ENCODE measurements at places on chromosomes 4 and X. TPM values are rescaled to one million over a fixed set of nuclear protein-coding genes. Genes with fewer than 3 reads are reported as not detected.

DNA sequence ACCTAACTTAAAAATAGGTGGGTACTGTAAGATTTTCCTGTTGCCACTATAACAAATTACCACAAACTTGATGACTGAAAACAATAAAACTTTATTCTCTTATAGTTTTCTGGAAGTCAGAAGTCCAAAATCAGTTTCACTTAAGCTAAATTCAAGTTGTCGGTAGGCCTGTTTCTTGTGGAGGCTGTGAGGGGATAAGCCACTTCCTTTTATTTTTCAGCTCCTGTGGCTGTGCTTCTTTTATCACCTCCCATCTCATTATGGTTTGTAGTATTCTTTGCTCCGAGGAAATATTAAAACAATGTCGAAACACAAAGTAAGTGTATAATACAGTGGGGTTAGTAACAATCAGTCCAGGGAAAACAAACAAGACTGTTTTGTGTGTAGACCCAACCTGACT, 610.5 kb upstream of the TECRL start:
- no peaks in the 10 kb centered on the region for H3K27me3 ChIP-seq
- DNase-seq = no peak
- no peak overlapping the region for H3K27ac ChIP-seq

DNA sequence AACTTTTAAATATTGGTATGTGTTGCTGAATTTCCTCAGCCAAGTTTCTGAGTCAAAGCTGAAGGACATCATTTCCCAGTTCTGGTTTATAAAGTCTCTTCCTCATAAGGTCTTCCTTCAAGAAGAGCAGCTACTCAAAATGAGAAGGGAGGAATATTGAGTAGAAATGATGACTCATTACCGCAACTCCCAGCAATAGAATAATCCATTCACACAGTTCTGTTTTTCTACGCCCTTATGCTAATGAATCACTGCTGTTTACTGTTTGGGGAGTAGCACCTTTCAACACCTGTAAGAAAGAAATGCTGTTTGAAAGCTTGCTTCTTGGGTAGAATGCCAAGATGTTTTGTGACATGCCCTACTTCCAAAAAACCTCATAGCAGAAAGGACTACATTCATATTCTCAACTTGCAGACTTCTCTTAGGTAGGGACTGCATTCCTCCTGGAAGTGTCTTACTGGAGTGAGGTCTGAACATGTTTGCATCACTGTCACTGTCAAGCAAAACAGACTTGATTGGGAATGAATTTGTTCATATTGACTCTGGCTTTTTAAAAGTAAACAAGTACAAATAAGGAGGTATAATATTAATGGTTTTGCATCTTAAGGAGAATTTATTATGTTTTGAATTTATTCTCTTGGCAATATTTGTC, 147.2 kb upstream of the BANK1 start:
- no peaks in the 10 kb centered on the region for H3K27me3 ChIP-seq
- no peak for DNase-seq
- H3K4me1 ChIP-seq = no peaks in the 10 kb centered on the region

- peaks cover 14% of the 10 kb centered on the region for H3K4me1 ChIP-seq
- H3K27ac ChIP-seq = no peak overlapping the region
- DNase-seq = no peak
- no peaks in the 10 kb centered on the region for H3K27me3 ChIP-seq
These were observed 48.3 kb downstream of the RAI2 start for GRCh38 chrX:17812763-17813162.

DNA sequence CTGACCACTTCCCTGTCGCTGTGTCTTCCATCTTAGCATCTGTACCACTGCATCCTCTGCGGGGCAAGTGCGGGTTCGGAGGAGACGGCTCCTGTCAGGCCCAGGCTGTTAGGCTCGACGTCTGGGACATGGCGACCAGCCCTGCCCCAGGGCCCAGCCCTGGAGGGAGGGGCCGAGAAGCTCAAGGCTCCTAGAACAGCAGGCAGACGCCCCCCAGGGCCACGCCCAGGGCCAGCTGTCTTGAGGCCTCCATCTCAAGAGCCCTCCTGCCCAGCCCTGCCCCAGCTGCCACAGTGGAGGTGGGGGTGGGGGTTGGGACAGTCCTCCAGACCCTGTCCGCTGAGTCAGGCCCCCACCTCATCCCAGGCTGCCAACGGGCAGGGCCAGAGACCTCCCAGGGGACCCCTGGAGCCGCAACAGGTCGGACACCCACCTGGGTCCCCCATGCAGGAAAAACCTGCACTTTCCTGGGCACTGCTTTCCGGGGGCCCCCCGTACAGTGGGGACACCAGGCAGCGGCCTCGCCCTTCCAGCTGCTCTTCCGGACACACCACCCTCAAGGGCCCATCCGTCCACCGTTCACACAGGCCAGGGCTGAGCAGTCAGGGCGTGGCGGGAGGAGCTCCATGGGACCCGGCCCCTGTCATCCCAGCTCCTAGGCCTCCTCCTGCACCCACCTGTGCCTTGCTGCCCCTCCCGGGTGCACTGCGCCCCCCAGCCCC, 83.1 kb downstream of the FAM53A start:
- H3K36me3 ChIP-seq = no peaks in the 10 kb centered on the region
- peaks cover 91% of the 10 kb centered on the region for H3K27me3 ChIP-seq
- no peak overlapping the region for H3K27ac ChIP-seq
- H3K4me1 ChIP-seq = no peaks in the 10 kb centered on the region
- no peak overlapping the region for H3K4me3 ChIP-seq
- no peak for DNase-seq

DNA sequence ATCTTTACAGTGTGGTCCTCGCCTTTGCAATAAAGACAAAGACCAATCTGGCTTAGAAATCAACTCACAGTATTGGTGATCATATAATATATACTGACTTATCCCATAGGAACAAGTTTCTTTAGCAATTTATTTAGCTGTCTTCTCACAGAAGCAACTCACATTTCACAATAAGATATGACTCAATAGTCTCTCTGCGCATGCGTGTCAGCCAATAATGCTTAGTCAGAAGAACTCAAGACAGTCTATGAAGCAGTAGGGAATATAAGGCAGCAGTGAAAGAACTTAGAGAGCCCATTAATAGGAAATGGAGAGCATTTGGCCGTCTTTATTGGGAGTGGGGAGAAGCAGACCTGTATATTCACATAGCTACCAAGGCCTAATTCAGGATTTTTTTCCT, 216.7 kb downstream of the IL13RA2 start:
- H3K4me3 ChIP-seq = no peak overlapping the region
- no peaks in the 10 kb centered on the region for H3K4me1 ChIP-seq
- no peak for DNase-seq
- H3K27me3 ChIP-seq = no peaks in the 10 kb centered on the region

GRCh38 chr4:20592663-20593062, 107.6 kb upstream of the PACRGL start:
- no peaks in the 10 kb centered on the region for H3K36me3 ChIP-seq
- DNase-seq = no peak
- H3K27ac ChIP-seq = no peak overlapping the region
- H3K4me1 ChIP-seq = no peaks in the 10 kb centered on the region
- H3K27me3 ChIP-seq = no peaks in the 10 kb centered on the region
- no peak overlapping the region for H3K4me3 ChIP-seq

DNA sequence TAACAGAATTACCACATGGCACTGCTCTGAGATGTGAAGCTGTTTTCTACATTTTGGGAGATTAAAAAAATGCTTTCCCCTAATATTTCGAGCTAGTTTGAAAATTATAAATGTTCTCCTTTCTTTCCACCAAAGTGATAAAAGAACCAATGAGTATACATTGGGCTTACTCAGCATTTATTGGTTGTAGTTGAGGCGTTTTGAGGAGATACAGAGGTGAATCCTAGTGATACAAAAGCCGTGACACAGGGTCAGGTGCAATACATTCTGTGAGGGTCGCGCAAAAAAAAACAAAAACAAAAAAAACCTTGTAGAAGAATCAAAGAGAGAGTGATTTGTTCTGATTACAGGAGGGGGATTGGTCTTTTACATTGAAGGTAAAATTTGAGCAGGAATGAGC, 32.4 kb upstream of the CYP4V2 start:
- no peak overlapping the region for H3K27ac ChIP-seq
- H3K4me3 ChIP-seq = no peak overlapping the region
- peaks cover 11% of the 10 kb centered on the region for H3K36me3 ChIP-seq
- no peak for DNase-seq
- H3K27me3 ChIP-seq = no peaks in the 10 kb centered on the region
- H3K4me1 ChIP-seq = no peaks in the 10 kb centered on the region

DNA sequence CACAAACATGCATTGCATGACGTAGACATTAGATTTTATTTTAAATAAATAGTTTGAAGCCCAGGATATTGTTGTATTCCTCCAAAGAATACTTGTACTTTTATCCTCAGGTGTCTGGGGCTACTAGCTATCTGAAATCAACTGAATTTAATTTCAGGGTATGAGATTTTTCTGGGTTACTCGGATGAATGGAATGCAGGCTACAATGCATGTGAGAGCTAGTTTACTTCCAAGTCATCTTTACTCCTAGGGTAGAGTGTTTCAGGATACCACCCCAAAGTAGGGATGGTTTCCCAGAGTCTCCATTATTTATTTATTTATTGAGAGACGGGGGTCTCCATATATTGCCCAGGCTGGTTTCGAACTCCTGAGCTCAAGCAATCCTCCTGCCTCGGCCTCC, 66.4 kb downstream of the HPRT1 start:
- H3K4me1 ChIP-seq = no peaks in the 10 kb centered on the region
- no peak for DNase-seq
- H3K27ac ChIP-seq = no peak overlapping the region
- H3K4me3 ChIP-seq = no peak overlapping the region

DNA sequence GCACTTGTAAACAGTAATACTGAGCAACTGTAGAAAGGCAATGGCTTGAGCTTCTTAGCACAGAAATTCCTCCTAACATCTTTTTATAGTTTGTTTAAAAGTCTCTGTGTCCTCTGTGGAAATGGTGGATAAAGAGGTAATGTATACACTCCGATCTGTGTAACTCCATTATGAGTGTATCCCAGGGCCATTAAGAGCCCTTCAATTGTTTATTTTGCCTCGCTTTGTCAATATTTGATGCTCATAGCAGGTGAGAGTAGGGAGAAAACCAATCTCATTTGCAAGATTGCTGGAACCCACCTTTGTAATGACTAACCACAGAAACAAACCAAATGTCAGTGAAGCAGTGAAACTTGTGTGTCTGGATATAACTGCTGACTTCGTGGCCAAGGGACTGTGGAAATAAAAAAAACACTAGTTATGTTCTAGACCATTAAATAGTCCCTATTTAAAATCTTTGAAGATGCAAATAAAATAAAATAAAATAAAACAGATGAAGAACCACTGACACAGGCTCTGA, 598.2 kb upstream of the BOD1L1 start:
- H3K36me3 ChIP-seq = no peaks in the 10 kb centered on the region
- no peak for DNase-seq
- no peaks in the 10 kb centered on the region for H3K27me3 ChIP-seq
- H3K4me1 ChIP-seq = peaks cover 24% of the 10 kb centered on the region
- H3K4me3 ChIP-seq = no peak overlapping the region

GRCh38 chr4:19417256-19417655, 834.4 kb upstream of the SLIT2 start:
- H3K4me1 ChIP-seq = no peaks in the 10 kb centered on the region
- no peaks in the 10 kb centered on the region for H3K36me3 ChIP-seq
- no peak overlapping the region for H3K4me3 ChIP-seq
- H3K27ac ChIP-seq = no peak overlapping the region
- no peaks in the 10 kb centered on the region for H3K27me3 ChIP-seq

DNA sequence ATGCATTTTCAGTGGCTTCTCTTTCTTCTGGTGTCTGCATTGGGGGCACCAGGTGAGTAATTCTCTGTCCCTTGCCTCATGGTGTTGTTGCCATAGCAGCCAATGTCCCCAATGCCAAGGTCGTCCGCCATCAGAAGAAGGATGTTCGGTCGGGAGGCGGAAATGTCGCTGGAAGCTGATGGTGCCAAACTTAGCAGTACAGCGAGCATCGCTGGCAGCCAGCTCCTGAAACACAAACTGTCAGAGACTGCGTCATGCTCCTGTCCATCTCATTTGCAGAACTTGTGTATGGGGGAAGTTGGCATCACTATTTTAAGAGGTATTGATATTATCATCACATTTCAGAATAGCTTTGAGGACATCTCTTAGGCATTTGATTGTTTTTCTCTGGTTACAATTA, 29.1 kb upstream of the ARSD start:
- DNase-seq = no peak
- H3K36me3 ChIP-seq = no peaks in the 10 kb centered on the region
- no peaks in the 10 kb centered on the region for H3K27me3 ChIP-seq
- H3K4me3 ChIP-seq = no peak overlapping the region

GRCh38 chrX:24837966-24838365, 144.2 kb downstream of the POLA1 start:
- no peak overlapping the region for H3K4me3 ChIP-seq
- no peak for DNase-seq
- H3K27me3 ChIP-seq = no peaks in the 10 kb centered on the region
- H3K4me1 ChIP-seq = no peaks in the 10 kb centered on the region
- no peaks in the 10 kb centered on the region for H3K36me3 ChIP-seq
- H3K27ac ChIP-seq = no peak overlapping the region

- no peak overlapping the region for H3K4me3 ChIP-seq
- no peaks in the 10 kb centered on the region for H3K36me3 ChIP-seq
- no peak for DNase-seq
- H3K4me1 ChIP-seq = peaks cover 12% of the 10 kb centered on the region
- no peaks in the 10 kb centered on the region for H3K27me3 ChIP-seq
- H3K27ac ChIP-seq = no peak overlapping the region
These were observed 17.7 kb upstream of the ASB5 start for GRCh38 chr4:176286728-176287127.

DNA sequence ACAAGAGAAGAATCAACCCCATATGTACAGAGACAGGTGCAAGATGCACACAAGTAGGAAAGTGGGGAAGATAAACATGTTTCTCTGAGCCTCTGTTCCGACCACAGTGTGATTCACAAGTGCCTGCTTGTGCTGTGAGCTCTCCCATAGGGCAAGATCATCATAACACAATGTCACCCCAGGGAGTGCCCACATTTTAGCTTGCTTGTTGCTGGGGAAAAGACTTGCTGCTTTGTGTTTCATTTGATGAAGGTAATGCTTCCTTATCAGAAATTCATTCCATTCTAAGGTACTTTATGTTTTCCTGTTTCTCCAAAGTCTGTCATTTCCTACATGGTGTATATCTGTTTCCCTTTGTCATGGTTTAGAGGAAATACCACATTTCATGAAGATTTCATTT, 304.5 kb upstream of the DIPK2B start:
- H3K36me3 ChIP-seq = no peaks in the 10 kb centered on the region
- DNase-seq = no peak
- no peak overlapping the region for H3K27ac ChIP-seq
- H3K4me3 ChIP-seq = no peak overlapping the region

Gene ATP1B4
- 1.8 TPM for total RNA-seq

Gene CT45A2
- not detected for total RNA-seq

Gene SPATA4
- total RNA-seq = 0.55 TPM

Gene SPANXA1
- total RNA-seq = not detected

Gene CYP2U1
- total RNA-seq = 9.4 TPM
